ENCODE measurements at places on chromosomes 5 and 9. TPM values are rescaled to one million over a fixed set of nuclear protein-coding genes. Genes with fewer than 3 reads are reported as not detected.

The EPB41L4B gene
- total RNA-seq: 0.23 TPM

The NTRK2 gene
- 1.8 TPM for total RNA-seq

The ECM2 gene
- total RNA-seq: not detected

The LCN9 gene
- total RNA-seq: not detected

The GABRP gene
- total RNA-seq: not detected

The LCN15 gene
- not detected for total RNA-seq

The ABCA1 gene
- total RNA-seq: 4.5 TPM

The CLTB gene
- total RNA-seq: 39.3 TPM

The SLCO6A1 gene
- total RNA-seq: not detected

The DOLK gene
- 5.0 TPM for total RNA-seq

The ANXA2R gene
- 3.2 TPM for total RNA-seq

DNA sequence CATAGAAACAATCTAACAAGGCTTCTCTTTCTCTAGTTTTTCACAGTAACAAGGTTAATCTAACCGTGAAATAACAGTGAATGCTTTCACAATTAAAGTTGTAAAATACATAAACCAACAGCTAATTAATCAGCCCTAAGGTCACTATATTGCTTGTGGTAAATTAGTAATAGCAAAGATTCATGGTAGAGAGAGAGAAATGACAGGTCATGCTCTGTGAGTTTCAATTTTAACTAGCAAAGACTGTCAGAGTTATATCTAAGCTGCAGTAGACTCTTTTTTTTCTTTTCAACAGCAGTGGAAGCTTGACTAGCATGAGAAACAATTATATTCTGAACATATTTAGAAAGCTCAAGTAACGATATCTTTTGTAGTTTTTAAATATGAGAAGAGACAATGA, 1068.0 kb downstream of the MAT2B start:
- H3K4me1 ChIP-seq: no peaks in the 10 kb centered on the region
- no peaks in the 10 kb centered on the region for H3K27me3 ChIP-seq
- no peak overlapping the region for H3K4me3 ChIP-seq
- no peaks in the 10 kb centered on the region for H3K36me3 ChIP-seq
- no peak overlapping the region for H3K27ac ChIP-seq

GRCh38 chr9:85895685-85896084, 45.3 kb upstream of the NAA35 start:
- no peak overlapping the region for H3K27ac ChIP-seq
- no peak for DNase-seq
- H3K4me1 ChIP-seq: peaks cover 4% of the 10 kb centered on the region
- no peaks in the 10 kb centered on the region for H3K27me3 ChIP-seq
- H3K4me3 ChIP-seq: no peak overlapping the region

- no peak overlapping the region for H3K4me3 ChIP-seq
- H3K27ac ChIP-seq: no peak overlapping the region
- DNase-seq: peak; percentile 24
- H3K4me1 ChIP-seq: no peaks in the 10 kb centered on the region
- H3K36me3 ChIP-seq: no peaks in the 10 kb centered on the region
Measured at GRCh38 chr9:99296291-99296951, 74.3 kb downstream of the SEC61B start.

DNA sequence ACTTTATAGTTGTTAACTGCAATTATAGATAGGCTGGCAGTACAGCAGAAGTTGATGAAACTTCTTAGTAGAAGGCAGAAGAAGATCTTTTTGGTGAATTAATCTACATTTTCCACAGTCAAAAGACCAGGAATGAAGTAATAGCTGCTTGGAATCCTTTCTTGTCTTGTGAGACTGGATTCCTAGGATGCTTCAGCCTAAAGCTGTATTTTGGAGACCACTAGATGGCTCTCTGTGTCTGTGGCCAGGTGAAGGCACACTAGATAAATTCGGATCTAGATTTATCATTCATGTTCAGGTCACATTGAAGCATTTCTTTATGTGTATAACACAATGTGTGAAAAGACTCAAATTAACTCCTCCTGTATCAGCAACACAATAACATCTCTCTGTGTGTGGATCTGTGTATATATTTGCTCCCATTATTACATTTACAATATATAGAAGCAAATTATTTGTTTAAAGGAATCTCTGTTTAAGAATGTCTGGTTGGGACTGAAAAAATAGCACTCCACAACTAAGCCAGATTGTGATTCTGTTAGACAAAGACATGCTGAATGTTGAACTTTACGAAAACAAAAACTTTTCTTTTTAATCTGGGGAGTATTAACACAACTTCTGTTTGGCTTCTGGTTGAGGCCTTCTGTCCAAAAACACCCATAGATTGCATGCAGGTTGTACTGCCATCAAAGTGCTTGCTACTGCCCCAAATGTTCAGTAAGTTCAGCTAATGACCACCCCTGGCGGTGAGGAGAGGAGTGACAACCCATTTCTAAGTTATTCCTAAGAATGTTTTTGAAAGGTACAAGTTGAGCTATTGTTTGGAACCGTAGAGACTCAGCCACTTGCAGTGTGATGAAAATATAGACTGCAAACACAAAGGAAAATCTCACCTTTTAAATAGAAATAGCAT, 10.6 kb downstream of the GRIN3A start:
- H3K4me1 ChIP-seq: no peaks in the 10 kb centered on the region
- DNase-seq: peak; percentile 34
- no peak overlapping the region for H3K27ac ChIP-seq
- no peaks in the 10 kb centered on the region for H3K36me3 ChIP-seq
- H3K4me3 ChIP-seq: no peak overlapping the region

DNA sequence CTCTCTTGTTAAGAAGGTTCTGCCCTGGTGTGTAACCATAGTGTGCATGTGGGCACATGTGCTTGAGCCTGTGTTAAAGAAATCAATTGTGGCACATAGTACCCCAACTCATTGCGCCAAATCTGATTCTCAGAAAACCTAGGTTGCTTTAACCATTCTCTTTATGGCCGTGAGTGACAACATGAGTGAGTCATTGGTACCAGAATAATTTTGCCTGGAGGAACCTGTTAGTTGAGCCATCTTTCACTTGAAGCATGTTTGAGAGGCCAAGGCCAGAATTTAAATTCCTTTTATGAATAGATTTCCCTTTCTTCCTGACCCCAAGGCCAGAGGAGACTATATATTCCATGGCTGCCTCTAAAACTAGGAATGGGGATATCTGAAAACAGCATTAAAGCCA, 35.2 kb upstream of the SLC36A2 start:
- peaks cover 5% of the 10 kb centered on the region for H3K27me3 ChIP-seq
- H3K27ac ChIP-seq: no peak overlapping the region
- no peak for DNase-seq

- H3K4me1 ChIP-seq: peaks cover 37% of the 10 kb centered on the region
- H3K27ac ChIP-seq: peak overlapping the region; percentile 93
- H3K27me3 ChIP-seq: no peaks in the 10 kb centered on the region
- peaks cover 27% of the 10 kb centered on the region for H3K36me3 ChIP-seq
Measured at GRCh38 chr5:150000990-150001659, 586 bp downstream of the HMGXB3 start.

DNA sequence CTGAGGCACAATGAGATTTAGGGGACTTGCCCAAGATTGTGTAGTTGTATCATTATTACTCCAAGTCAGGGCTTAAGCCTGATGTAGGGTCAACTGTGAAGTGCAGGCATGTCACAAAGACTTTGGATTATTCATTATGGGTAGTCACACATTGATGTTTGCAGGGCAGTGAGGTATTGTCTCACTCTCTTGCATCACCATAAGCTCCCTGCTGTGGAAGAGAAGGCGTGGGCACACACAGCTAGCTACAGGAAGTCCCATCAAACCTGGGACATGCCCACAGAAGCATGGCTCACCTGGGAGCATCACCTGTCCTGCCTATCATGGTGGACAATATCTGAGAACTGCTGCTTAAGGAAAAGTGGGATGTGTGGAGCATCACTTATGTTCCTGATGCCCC, 42.1 kb downstream of the TMOD1 start:
- H3K27ac ChIP-seq: no peak overlapping the region
- H3K4me3 ChIP-seq: no peak overlapping the region
- no peaks in the 10 kb centered on the region for H3K4me1 ChIP-seq
- DNase-seq: no peak

DNA sequence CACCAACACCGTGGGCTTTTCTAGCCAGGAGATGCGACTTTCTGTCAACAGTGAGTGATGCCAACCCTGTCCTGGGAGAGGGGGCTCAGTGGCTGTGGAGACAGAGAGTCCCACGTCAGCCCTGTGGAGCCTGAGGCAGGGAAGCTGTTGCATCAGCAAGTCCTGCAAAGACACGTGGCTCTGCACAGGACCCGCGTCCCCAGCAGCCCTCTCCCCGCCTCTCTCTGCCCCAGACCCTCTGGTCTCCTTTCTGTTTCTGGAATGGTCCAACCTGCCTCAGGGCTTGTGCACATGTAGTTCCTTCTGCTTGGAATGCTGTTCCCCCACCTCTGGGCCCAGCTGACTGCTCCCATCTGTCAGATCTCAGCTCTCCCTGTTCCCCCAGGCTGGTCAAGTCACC, 60.4 kb downstream of the HMCN2 start:
- no peak for DNase-seq
- peaks cover 43% of the 10 kb centered on the region for H3K27me3 ChIP-seq

- peaks cover 60% of the 10 kb centered on the region for H3K4me1 ChIP-seq
- peak overlapping the region; percentile 27 for H3K27ac ChIP-seq
- peaks cover 31% of the 10 kb centered on the region for H3K27me3 ChIP-seq
- H3K4me3 ChIP-seq: no peak overlapping the region
Measured at GRCh38 chr9:91043056-91043810, 241.6 kb downstream of the SYK start.

- no peak overlapping the region for H3K4me3 ChIP-seq
- DNase-seq: no peak
- H3K27ac ChIP-seq: no peak overlapping the region
- H3K36me3 ChIP-seq: no peaks in the 10 kb centered on the region
- peaks cover 8% of the 10 kb centered on the region for H3K4me1 ChIP-seq
Measured at GRCh38 chr5:39578887-39579497, 154.2 kb upstream of the DAB2 start.

GRCh38 chr9:4339836-4340560, 40.1 kb upstream of the GLIS3 start:
- DNase-seq: no peak
- H3K4me3 ChIP-seq: no peak overlapping the region
- no peaks in the 10 kb centered on the region for H3K27me3 ChIP-seq
- no peaks in the 10 kb centered on the region for H3K36me3 ChIP-seq

DNA sequence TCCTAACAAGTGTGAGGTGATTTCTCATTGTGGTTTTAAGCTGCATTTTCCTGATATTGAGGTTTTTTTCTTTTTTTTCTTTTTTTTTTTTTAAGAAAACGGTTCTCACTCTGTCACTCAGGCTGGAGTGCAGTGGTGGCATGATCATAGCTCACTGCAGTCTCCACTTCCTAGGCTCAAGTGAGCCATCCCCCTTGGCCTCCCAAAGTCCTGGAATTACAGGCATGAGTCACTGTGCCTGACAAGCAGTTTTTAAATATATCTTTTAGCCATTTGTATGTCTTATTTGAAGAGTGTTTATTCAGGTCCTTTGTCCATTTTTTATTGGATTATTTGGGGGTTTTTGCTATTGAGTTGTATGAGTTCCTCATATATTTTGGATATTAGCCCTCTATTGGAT, 53.8 kb downstream of the GCNT1 start:
- no peak overlapping the region for H3K27ac ChIP-seq
- H3K4me1 ChIP-seq: peaks cover 6% of the 10 kb centered on the region
- no peaks in the 10 kb centered on the region for H3K36me3 ChIP-seq
- H3K4me3 ChIP-seq: no peak overlapping the region

GRCh38 chr9:91371894-91372293, 10.2 kb upstream of the AUH start:
- H3K4me1 ChIP-seq: no peaks in the 10 kb centered on the region
- no peaks in the 10 kb centered on the region for H3K36me3 ChIP-seq

DNA sequence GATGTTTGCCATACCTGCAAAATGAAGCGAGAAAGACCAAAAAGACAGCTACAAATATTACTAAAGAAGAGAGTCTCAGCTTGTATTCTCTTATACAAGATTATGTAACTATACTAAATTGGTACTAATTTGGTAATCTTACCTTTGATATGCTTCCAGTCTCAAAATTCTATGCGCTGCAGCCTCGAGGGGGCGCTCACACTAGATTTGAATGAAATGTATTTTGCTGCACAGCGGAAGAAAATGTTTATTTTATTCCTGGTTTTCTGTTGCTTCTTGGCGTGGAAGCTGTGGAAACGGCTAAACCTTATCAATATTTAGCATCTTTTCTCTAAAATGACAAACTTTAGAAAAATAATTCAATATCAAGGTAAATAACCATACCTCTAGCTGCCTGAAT, 267.0 kb upstream of the NUDT12 start:
- peak; percentile 11 for DNase-seq
- no peaks in the 10 kb centered on the region for H3K36me3 ChIP-seq
- no peaks in the 10 kb centered on the region for H3K4me1 ChIP-seq
- no peaks in the 10 kb centered on the region for H3K27me3 ChIP-seq
- no peak overlapping the region for H3K27ac ChIP-seq

GRCh38 chr5:23139338-23140171, 286.4 kb upstream of the CDH12 start:
- H3K27me3 ChIP-seq: no peaks in the 10 kb centered on the region
- no peaks in the 10 kb centered on the region for H3K4me1 ChIP-seq
- DNase-seq: no peak
- H3K4me3 ChIP-seq: no peak overlapping the region
- H3K27ac ChIP-seq: no peak overlapping the region

DNA sequence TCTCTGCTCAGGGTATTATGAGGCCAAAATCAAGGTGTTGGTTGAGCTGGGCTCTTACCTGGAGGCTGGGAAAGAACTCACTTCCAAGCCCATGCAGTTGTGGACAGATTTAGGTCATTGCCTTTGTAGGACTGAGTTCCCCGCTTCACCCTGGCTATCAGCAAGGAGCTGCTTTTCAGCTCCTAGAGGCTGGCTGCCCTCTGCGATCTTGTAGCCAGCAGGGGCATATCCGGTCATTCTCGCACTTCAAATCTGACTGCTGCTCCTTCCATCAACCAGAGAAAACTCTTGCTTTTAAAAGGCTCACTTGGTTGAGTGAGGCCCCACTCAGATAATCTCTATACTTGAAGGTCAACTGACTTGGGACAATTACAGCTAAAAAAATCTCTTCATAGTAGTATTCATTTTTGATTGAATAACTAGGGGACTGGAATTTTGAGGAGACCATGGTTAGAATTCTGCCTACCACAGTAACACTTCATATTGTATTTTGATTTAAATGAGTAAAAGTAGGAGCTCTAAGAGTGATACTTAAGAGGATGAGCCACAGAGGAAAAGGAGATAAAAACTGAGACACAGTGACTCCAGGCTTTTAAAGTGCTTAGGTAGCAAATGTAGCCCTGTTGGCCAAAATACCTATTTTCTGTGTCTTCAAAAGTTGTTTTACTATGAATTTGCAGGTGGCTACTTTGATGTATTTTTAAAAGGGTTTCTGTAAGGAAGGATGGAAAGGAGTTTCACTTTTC, 137.4 kb downstream of the CD180 start:
- H3K27ac ChIP-seq: no peak overlapping the region
- H3K36me3 ChIP-seq: peaks cover 20% of the 10 kb centered on the region
- DNase-seq: no peak
- peaks cover 17% of the 10 kb centered on the region for H3K4me1 ChIP-seq

GRCh38 chr9:6564868-6565267, 80.7 kb downstream of the GLDC start:
- H3K27ac ChIP-seq: no peak overlapping the region
- H3K36me3 ChIP-seq: no peaks in the 10 kb centered on the region
- peaks cover 2% of the 10 kb centered on the region for H3K27me3 ChIP-seq
- DNase-seq: no peak
- H3K4me3 ChIP-seq: no peak overlapping the region
- H3K4me1 ChIP-seq: peaks cover 21% of the 10 kb centered on the region

Data from activated CD4-positive, alpha-beta T cell treated with anti-CD3 and anti-CD28 coated beads for 36 hours (primary cell).